ENCODE measurements at places on chromosomes 16 and 17. TPM values are rescaled to one million over a fixed set of nuclear protein-coding genes. Genes with fewer than 3 reads are reported as not detected.

- no peak overlapping the region for H3K4me3 ChIP-seq
- no peaks in the 10 kb centered on the region for H3K4me1 ChIP-seq
- H3K36me3 ChIP-seq: no peaks in the 10 kb centered on the region
- peaks cover 10% of the 10 kb centered on the region for H3K27me3 ChIP-seq
- no peak overlapping the region for H3K27ac ChIP-seq
- DNase-seq: no peak
Measured at GRCh38 chr16:26688105-26688504, 378.6 kb upstream of the C16orf82 start.

GRCh38 chr16:87491522-87492290 lies 1.1 kb downstream of the ZCCHC14 start:
- H3K27ac ChIP-seq: peak overlapping the region; percentile 62
- H3K27me3 ChIP-seq: no peaks in the 10 kb centered on the region
- DNase-seq: no peak
- peak overlapping the region; percentile 63 for H3K4me3 ChIP-seq
- H3K4me1 ChIP-seq: peaks cover 59% of the 10 kb centered on the region

DNA sequence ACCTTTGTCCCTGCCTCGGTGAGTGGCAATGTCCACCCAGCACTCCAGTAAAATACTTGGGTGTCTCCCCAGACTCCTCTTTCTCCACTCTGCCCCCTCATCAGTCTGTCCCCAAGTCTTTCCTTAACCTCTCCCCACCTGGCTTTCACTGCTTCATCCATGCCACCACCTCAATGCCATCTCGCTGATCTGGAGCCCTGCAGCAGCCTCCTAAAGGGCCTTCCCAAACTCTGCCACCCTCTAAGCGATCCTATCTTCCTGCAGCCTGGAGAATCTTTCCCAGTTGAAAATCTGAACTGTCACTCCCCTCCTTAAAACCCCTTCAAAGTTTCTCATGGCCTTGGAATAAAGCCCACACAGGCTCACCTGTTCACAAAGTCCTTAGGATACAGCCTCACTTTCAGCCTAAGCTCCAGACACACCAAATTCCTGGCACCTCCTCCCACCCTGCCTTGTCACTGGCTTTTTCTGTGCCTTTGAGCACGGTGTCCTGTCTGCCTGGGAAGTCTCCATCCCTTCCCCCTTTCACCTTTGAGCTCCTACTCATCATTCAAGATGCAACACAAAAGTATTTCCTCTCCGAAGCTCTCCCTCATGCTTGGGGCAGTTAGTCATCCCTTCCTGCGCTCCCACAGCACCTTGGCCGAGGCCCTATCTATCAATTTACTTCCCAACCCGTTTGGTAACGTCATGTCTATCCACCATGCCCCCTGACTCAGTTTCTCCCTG lies 2.8 kb downstream of the WNK4 start:
- H3K4me3 ChIP-seq: no peak overlapping the region
- peaks cover 15% of the 10 kb centered on the region for H3K36me3 ChIP-seq
- H3K4me1 ChIP-seq: peaks cover 20% of the 10 kb centered on the region
- no peak overlapping the region for H3K27ac ChIP-seq
- H3K27me3 ChIP-seq: peaks cover 8% of the 10 kb centered on the region
- no peak for DNase-seq

GRCh38 chr17:81821603-81822311 lies 11.3 kb downstream of the MCRIP1 start:
- peaks cover 14% of the 10 kb centered on the region for H3K36me3 ChIP-seq
- H3K27ac ChIP-seq: peak overlapping the region; percentile 84
- DNase-seq: no peak
- H3K4me1 ChIP-seq: peaks cover 24% of the 10 kb centered on the region
- H3K4me3 ChIP-seq: no peak overlapping the region

GRCh38 chr16:52553322-52553721 lies 6.4 kb upstream of the TOX3 start:
- no peaks in the 10 kb centered on the region for H3K36me3 ChIP-seq
- H3K27me3 ChIP-seq: no peaks in the 10 kb centered on the region
- no peaks in the 10 kb centered on the region for H3K4me1 ChIP-seq
- no peak overlapping the region for H3K27ac ChIP-seq
- no peak overlapping the region for H3K4me3 ChIP-seq

DNA sequence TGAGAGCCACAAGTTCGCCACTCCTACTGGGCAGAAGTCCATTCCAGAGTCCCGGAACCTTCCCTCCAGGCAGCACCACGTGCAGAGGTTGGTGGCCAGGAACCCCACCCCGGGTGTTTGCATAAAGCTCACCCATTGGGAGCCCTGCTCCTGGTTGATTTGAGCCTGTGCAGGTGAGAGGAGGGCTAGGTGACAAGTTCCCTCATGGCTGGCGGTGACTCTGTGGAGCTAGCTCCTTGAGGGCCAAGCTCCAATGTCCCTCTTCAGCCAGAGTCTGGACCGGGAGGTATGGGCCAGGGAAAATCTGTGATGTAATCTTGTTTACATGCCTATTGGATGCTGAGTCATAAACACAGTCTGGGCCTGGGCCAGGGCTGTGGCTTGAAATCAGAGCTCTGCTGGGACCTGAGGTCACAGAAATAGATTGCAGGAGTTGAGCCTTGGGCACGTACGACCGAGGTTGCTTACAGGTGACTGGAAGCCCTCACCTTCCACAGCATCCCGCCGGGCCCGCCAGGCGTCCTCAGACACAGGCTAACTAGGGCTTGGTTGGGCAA lies 118.9 kb downstream of the AATF start:
- peaks cover 5% of the 10 kb centered on the region for H3K27me3 ChIP-seq
- no peak overlapping the region for H3K4me3 ChIP-seq
- H3K27ac ChIP-seq: no peak overlapping the region

- no peak for DNase-seq
- peaks cover 15% of the 10 kb centered on the region for H3K4me1 ChIP-seq
- H3K4me3 ChIP-seq: no peak overlapping the region
- H3K27ac ChIP-seq: peak overlapping the region; percentile 76
- no peaks in the 10 kb centered on the region for H3K36me3 ChIP-seq
Measured at GRCh38 chr17:67421869-67422273, 44.8 kb downstream of the PITPNC1 start.

- H3K36me3 ChIP-seq: no peaks in the 10 kb centered on the region
- no peaks in the 10 kb centered on the region for H3K4me1 ChIP-seq
- H3K27me3 ChIP-seq: no peaks in the 10 kb centered on the region
Measured at GRCh38 chr17:71656964-71657858, 463.6 kb upstream of the SOX9 start.

GRCh38 chr17:9237053-9237410 lies 215.7 kb downstream of the NTN1 start:
- no peaks in the 10 kb centered on the region for H3K36me3 ChIP-seq
- no peak overlapping the region for H3K4me3 ChIP-seq
- DNase-seq: no peak
- H3K4me1 ChIP-seq: peaks cover 66% of the 10 kb centered on the region
- peak overlapping the region; percentile 99 for H3K27ac ChIP-seq
- H3K27me3 ChIP-seq: no peaks in the 10 kb centered on the region

- no peak overlapping the region for H3K27ac ChIP-seq
- H3K36me3 ChIP-seq: no peaks in the 10 kb centered on the region
- no peaks in the 10 kb centered on the region for H3K27me3 ChIP-seq
- H3K4me3 ChIP-seq: no peak overlapping the region
- no peaks in the 10 kb centered on the region for H3K4me1 ChIP-seq
Measured at GRCh38 chr16:75821117-75821516, 94.8 kb upstream of the CPHXL start.

DNA sequence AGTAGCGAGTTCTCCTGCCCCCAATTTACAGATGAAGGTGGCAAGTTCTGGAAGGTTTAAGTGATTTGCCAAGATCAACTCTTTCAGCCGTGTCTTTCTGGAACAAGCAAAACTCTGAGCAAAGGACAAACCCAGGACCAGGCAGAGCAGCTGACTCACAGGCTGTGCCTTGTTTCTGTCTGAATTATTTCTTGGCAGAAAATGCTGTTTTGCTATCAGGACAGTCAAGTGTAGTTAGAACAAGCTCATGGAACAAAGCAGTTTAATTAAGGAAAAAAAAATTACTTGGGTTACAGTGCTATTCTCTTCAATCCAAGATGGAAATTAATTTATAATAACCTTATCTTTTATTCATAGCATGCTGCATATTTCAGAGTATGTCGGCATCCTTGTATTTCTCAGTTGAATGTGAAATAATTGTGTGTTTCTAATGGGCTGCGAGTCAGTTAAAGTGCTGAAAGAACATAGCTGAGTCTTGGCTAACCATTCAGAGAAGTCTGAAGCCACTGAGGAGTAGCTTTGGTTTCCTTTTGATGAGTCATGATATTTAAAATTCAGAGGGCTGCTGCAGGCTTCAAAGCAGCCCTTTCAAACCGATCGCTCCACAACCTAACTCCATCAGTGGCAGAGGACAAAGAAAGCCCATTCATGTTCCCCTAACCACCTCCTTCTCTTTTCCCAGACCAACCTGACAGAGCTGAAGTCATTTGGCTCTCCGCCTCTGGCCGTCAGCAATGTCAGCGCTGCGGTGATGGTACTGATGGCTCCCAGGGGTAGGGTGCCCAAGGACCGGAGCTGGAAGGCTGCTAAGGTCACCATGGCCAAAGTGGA lies 143.7 kb downstream of the ZNF18 start:
- H3K27me3 ChIP-seq: no peaks in the 10 kb centered on the region
- H3K36me3 ChIP-seq: no peaks in the 10 kb centered on the region

- no peak for DNase-seq
- H3K36me3 ChIP-seq: peaks cover 34% of the 10 kb centered on the region
- no peaks in the 10 kb centered on the region for H3K27me3 ChIP-seq
Measured at GRCh38 chr17:28726226-28726626, at the start of gene TLCD1. Gene TLCD1 (minus strand): TSS chr17:28726233. CDS start chr17:28726097, 136 bp downstream.

DNA sequence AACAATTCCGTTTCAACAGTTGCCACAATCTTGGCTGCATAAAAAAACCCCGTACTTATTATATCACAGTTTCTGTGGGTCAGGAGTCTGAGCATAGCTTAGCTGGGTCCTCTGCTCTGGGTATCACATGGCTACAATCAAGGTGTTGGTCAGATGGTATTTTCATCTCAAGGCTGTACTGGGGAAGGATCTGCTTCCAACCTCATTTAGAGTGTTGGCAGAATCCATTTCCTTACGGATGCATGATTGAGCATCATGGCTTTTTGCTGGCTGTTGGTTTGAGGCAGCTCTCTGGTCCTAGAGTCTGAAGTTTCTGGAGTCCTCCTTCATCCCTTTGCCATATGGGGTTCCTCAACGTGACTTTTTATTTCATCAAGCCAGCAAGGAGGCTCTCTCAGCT lies 177.0 kb downstream of the HAPSTR1 start:
- no peak overlapping the region for H3K4me3 ChIP-seq
- DNase-seq: no peak
- H3K27ac ChIP-seq: no peak overlapping the region
- H3K4me1 ChIP-seq: no peaks in the 10 kb centered on the region

- no peaks in the 10 kb centered on the region for H3K27me3 ChIP-seq
- no peaks in the 10 kb centered on the region for H3K4me1 ChIP-seq
- H3K4me3 ChIP-seq: no peak overlapping the region
- H3K36me3 ChIP-seq: no peaks in the 10 kb centered on the region
Measured at GRCh38 chr16:61569028-61569427, 467.2 kb downstream of the CDH8 start.

DNA sequence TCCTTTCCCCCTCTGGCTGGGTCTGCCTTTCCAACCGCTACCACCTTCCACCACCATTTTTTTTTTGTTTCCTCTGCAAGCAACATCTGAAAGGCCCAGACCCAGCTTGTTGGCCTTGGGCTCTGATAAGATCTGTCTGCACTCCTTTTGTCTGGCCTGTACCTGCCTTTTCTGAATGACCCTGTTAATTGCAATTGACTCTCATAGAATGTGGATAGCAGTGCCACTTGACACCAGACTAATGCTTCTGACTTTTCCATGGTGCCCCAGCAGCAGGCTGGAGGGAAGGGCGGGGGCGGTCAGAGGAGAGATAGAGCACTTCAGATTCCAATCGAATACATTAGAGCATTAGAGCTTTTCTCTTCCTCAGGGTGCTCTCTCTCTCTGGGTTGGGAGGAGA lies 538.9 kb downstream of the WWOX start:
- H3K36me3 ChIP-seq: no peaks in the 10 kb centered on the region
- no peak overlapping the region for H3K27ac ChIP-seq
- no peaks in the 10 kb centered on the region for H3K27me3 ChIP-seq
- DNase-seq: no peak

DNA sequence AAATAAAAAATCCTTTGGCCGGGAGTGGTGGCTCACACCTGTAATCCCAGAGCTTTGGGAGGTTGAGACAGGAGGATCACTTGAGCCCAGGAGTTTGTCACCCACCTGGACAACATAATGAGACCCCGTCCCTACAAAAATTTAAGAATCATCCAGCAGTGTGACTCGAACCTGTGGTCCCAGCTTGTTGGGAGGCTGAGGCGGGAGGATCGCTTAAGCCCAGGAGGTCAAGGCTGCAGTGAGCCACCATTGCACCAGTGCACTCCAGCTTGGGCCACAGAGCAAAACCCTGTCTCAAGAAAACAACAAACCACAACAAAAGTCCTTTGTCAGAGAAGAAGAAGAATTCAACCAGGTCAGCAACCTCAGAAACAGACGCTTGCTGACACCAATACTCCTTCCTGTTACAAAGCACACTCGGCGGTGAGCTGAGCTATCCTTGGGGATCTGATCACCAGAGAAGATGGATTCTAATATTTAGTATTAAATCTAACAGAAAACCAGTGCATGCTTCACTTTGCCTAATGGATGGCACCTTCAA lies 12.9 kb upstream of the PVALEF start:
- DNase-seq: no peak
- no peaks in the 10 kb centered on the region for H3K36me3 ChIP-seq
- H3K27me3 ChIP-seq: no peaks in the 10 kb centered on the region
- no peak overlapping the region for H3K4me3 ChIP-seq
- H3K27ac ChIP-seq: no peak overlapping the region
- H3K4me1 ChIP-seq: no peaks in the 10 kb centered on the region

GRCh38 chr16:10813099-10813455 lies 5.5 kb downstream of the TVP23A start:
- DNase-seq: no peak
- no peaks in the 10 kb centered on the region for H3K36me3 ChIP-seq
- peaks cover 2% of the 10 kb centered on the region for H3K4me1 ChIP-seq
- H3K27me3 ChIP-seq: peaks cover 1% of the 10 kb centered on the region
- no peak overlapping the region for H3K27ac ChIP-seq
- H3K4me3 ChIP-seq: no peak overlapping the region

DNA sequence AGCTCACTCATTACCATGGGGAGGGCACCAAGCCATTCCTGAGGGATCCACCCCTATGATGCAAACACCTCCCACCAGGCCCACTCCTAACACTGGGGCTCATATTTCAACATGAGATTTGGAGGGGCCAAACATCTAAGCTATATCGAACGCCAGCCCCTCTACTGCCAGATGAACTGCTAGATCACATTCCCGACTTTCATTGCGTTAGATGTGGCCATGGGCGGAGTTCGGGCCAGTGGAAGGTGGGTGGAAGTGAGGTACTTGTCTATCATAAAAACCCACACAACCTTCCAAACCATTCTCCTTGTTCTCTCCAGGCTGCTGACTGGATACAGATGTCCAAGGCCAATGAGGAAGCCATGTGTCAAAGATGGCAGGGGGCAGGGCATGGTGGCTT lies 27.0 kb upstream of the ANKRD40CL start:
- no peaks in the 10 kb centered on the region for H3K36me3 ChIP-seq
- H3K27ac ChIP-seq: no peak overlapping the region
- no peak overlapping the region for H3K4me3 ChIP-seq

GRCh38 chr16:51876934-51877333 lies 670.0 kb downstream of the TOX3 start:
- no peaks in the 10 kb centered on the region for H3K36me3 ChIP-seq
- H3K4me3 ChIP-seq: no peak overlapping the region
- DNase-seq: no peak
- H3K27me3 ChIP-seq: no peaks in the 10 kb centered on the region
- H3K27ac ChIP-seq: no peak overlapping the region
- H3K4me1 ChIP-seq: no peaks in the 10 kb centered on the region

- no peak overlapping the region for H3K4me3 ChIP-seq
- no peaks in the 10 kb centered on the region for H3K36me3 ChIP-seq
- H3K4me1 ChIP-seq: peaks cover 21% of the 10 kb centered on the region
- H3K27me3 ChIP-seq: no peaks in the 10 kb centered on the region
- DNase-seq: no peak
Measured at GRCh38 chr16:82761236-82761635, 134.5 kb downstream of the CDH13 start.

The OR3A3 gene
- total RNA-seq: not detected

The TMED6 gene
- not detected for total RNA-seq

The VMO1 gene
- total RNA-seq: 3.3 TPM

Data from esophagus muscularis mucosa (tissue), 4 donors.